ENCODE measurements at places on chromosomes 12 and 14.

DNA sequence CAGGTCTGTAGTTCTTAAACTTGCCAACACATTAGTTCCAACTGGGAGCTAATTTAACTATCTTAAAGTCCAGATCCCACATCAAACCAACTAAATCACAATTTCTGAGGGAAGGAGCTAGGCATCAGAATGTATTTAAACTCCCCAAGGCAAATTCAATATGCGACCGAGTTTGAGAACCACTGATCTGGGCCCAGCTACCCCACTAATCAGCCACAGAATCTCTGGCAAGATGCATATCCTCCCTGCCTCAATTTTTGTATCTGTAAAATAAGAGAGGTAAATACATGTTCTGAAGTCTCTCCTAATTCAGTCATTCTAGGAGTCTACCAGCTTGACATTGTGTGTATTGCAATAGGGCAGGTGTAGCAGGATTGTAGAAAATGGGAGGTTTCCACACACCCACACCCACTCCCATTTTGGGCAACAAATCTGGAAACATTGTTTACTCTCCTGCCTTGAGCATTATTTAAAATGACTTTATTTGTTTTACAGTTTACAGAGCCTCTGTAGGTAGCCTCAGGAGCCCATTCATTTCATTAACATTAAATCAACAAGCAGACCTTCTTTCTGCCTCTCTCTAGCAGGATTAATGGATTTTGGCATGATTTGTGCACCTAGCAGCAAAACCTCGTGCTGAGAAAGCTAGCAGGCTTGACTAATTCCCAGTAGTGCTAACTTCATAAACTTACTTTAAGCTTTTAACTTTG, 15.6 kb downstream of the LGR5 start:
- DNase-seq = no peak

- peak; percentile 11 for DNase-seq
Measured at GRCh38 chr12:88299567-88300101, 157.5 kb downstream of the TMTC3 start.

DNA sequence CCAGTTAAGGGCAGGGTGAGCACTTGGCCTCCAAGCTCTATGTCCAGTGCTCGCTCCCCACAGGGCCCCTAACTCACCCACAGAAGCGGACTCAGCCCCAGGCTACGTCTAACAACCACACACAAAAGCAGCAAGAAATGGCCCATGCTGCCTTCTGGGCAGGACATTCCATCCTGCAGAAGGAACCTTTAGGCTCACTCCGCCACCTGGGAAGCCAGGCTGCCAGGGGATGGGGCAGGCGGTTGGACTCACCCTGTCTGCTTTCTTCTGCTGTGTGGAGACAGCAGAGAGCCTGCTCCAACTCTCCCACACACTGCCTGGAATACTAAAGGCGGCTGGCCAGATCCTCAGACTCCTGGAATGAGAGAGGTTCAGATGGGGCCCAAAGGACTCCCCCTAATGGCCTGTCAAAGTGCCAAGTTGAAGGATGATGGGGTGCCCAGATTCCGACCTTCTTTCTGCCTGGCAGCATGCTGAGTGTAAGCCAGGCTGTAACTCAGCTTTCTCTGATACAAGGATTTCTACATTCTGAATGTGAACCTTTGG, 27.7 kb upstream of the BLTP3B start:
- DNase-seq = no peak

DNA sequence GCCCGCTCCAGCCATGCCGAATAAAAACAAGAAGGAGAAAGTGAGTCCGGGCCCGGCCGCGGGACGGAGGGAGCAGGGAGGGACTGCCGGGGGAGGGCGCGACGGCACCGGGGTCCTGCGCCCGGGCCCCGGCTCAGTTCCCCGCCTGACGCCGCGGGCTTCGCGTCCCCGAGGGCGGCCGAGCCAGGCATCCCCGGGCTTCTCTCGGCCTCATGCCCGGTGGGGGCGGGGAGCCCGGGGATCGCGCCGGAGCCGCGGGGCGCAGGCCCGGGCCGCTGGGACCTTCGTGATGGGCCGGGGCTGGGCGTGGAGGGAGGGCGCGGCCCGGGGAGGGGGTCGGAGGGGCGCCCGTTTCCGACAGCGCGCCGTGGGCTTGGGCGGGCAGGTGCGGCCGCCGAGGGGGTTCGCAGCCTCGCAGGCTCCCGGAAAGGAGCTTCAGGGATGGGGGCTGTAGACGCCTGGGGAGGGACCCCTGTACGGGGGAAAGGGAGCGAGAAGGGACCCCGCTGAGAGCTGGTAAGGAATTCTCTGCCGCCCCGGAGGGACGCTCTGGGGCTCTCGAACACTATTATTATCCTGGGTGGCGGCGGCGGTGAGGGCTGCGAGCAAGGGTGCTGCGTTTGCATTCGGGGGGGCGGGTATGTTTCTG, 496 bp downstream of the PPP2R5C start:
- DNase-seq = peak; percentile 61

- no peak for DNase-seq
Measured at GRCh38 chr12:5154091-5154490, 110.4 kb downstream of the KCNA5 start.

DNA sequence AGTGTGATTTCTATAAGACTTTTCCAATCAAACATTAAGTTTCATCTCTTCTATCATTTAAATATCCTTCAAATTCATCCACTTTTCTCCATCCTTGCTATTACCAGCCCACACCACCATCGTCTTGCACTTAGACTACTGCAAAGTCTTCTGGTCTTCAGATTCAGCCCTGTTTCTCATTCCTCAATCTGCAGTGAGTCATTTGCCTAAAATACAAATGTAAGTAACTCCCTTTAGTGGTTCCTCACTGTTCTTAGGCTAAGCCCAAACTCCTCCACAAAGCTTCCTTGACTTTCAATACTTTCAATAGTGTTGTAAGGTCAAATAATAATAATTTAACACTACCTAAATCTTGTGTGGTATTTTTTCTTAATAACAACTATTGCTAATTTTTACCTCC, 83.3 kb downstream of the PLEKHG7 start:
- no peak for DNase-seq

All from activated naive CD4-positive, alpha-beta T cell treated with anti-CD3 and anti-CD28 coated beads, Interleukin-2, amount 50 U/mL, for 16 hours (primary cell).